ENCODE measurements at places on chromosomes 6 and 20.

DNA sequence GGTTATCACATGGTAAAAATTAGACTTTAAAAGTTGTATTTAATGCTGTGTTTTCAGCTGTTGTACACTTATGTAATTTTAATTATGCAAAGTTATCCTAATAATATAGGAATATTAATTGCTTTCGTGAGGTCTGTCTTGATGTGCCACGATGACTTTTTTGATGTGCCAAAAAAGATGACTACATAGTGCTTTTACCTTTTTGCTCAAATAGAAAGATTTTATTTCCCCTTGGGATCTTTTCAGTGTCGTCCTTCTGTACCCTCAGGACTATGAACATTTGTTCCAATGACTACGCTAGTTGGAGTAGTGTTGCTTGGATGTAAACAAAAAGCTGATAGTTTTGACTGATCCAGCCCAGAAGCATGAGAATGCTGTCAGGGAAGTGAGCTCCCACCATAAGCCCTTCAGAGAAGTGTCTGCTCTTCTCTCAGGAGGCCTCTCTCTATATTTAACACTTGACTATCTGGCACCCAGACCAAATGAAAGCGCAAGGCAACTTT lies 1.2 kb upstream of the CD164 start:
- no peak for DNase-seq

- no peak for DNase-seq
These were observed 910 bp upstream of the PCSK2 start for GRCh38 chr20:17225851-17226409.

- peak; percentile 38 for DNase-seq
These were observed 603.5 kb upstream of the CITED2 start for GRCh38 chr6:139977887-139978332.

DNA sequence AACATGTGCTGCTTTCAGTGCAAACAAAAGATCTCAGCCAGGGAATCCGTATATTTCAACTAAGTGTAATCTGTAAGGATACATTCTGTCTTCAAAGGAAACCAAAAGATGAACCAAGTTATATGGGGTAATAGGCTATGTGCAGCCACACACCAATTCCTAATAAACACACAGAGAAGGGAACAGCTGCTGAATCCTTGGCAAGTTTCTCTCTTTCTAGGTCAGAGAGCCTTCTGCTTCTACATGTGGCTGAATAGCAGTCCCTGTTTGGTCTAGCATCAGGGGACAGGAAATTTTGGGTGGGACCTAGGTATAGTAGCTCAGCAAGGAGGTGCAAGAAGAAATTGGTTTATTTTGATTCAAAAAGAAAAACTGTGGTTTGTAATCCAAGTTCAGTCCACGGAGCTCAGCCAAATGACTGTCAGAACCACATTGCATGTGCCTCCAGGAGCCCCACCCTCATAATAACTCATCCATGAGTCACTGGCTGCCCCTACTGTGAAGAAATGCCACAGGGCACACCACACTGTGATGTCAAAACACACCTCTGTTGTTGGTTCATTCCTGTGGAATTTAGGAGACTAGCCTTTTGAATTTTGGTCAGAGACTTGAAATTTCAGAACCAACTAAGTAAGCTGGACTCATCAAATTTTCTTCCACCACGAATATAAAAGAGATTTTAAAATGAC lies 21.1 kb downstream of the SPTLC3 start:
- DNase-seq, result peak; percentile 91

- no peak for DNase-seq
These were observed 28.3 kb downstream of the CTCFL start for GRCh38 chr20:57496592-57496991.

GRCh38 chr20:22407237-22408193 lies 176.9 kb downstream of the FOXA2 start:
- no peak for DNase-seq

- no peak for DNase-seq
These were observed 118.8 kb upstream of the NRN1 start for GRCh38 chr6:6125495-6125894.

GRCh38 chr6:165404296-165404695 lies 94.9 kb upstream of the C6orf118 start:
- no peak for DNase-seq

GRCh38 chr6:2784061-2784460 lies 18.9 kb downstream of the WRNIP1 start:
- no peak for DNase-seq

DNA sequence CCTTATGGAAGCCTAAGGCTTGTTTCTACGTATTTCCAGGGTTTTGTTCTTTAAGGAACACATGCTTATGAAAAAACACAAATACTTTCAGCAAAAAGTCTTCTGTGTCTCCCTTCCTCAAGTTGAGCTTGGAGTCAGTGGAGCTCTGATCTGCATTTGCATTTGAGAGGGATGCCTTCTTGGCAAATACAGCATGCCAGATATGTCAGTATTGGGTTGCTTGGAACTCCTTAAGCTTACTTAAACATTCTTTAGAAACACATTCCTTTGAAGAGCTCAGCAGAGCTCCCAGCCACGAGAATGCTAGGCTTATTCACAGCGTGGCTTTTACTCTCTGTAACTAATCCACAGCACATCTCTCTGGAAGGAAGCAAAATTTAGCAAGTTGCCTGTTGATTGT lies 68.3 kb downstream of the ANKRD6 start:
- DNase-seq, result no peak

DNA sequence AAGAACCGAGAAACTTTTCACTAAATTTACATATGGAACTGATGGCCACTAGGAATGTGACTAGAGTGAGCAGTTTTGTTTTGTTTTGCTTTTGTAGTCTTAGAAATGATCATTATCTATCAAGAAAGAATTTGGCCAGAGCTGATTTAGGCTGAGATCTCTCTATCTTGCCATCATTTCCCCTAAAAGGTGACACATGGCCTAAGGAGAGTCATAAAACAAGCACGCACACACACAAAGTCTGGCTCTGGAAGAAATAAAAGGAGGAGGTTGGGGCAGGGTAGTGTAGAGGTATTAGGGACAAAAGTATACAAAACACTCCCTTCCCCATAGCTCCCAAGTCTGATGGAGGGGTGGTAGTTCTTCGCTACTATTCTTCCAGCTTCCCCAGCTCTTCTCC lies 56.4 kb downstream of the RIPOR2 start:
- DNase-seq, result no peak

DNA sequence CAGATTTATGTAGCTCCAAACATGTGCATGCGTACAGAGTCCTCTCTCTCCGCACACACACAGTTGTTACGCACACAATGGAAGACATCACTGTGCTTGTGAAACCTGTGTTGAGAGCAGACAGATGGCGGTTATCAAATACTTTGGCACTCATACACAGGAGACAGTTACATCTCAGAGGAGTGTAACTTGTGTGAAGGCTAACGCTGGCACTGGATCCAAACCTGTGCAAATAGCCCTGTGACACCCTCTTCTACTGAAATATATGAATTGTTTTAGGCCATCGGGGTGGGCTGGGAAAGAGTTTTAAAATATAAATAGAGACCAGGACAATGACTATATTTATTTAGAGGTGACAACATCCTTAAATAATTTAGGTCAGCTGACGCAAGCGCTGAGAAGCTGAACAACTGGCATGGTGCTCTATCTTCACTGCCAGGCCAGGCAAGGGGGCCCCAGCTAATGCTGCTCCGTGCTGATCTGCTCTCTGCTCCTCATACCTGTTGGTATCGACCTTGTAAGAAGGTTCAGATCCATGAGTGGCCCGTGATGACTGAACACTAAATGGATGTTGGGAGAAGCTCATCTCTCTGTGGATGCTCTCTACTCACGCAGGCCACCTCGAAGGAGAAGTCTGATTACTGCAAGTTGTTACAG lies 69.4 kb downstream of the FOXC1 start:
- no peak for DNase-seq

- DNase-seq, result no peak
These were observed 229.1 kb downstream of the NFATC2 start for GRCh38 chr20:51313358-51313827.

DNA sequence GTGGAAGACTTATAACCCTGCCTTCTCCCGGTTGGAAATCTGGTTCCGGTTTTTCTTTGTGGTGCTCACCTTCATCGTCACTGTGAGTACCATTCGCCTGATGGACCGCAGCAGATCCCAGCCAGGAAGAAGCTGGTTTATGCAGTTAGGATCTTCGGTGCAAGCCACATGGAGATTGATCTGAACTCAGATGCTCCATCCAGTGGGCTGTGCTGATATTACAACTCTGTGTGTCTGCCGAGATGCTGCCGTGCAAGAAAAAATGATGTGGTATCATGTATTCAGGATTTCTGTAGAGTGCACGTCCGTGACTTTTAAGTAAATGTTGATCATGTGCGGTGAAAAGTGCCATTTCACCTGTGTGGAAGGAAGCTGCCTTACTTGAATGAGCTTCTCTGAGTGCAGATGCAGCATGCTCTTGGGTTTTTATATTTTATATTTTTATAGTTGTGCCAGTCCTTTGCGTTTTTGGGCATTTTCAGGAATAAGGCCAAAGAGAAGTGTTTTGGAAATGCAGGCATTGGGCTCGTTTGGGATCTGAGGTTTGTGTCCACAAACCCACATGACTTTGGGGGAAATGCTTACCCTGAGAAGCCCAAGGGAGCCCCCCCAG lies 39.2 kb downstream of the DYNLT1 start:
- peak; percentile 37 for DNase-seq

- DNase-seq, result no peak
These were observed 520 bp downstream of the SLC24A3 start for GRCh38 chr20:19212821-19213502.

DNA sequence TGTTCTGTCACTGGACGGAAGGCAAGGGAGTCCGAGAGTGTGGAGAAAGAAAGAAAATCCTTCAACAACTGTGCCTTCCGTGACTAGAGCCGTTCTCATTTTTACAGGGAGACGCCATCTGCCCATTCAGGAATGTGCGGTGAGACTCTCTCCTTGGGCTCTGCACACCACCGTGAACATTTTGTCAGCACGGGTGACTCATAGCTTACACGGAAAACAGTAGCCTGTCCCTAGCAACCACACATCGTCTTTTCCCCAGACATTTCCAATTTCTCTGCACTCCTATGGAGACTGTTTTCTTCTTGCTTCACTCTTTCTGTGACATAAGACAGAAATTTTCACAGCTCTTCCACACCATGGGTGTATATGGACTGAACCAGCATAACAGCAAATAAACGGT lies 55.1 kb downstream of the TBXT start:
- peak; percentile 90 for DNase-seq

GRCh38 chr6:99422912-99423311 lies 2.2 kb downstream of the PNISR start:
- DNase-seq, result no peak

GRCh38 chr6:149239573-149240209 lies 77.8 kb upstream of the TAB2 start:
- no peak for DNase-seq

GRCh38 chr6:32615885-32616532 lies 21.2 kb upstream of the HLA-DQA1 start:
- no peak for DNase-seq

DNA sequence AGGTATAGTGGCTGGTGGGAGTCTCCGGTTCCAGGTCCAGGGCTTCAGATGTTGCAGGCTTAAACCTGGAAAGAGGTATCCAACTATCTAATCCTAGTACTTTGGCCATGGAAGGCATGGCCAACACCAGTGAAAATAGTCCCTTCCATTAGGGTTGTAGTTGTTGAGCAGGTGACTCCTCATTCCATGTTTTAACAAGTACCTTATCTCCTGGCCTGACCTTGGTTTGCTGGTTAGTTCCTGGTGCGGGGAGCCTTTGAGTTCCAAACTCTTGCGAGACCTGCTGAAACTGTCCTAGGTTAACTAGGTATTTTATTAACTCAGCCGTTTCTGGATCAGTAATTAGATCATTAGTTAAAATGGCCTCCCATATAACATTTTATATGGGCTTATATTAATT lies 165.1 kb upstream of the PROKR2 start:
- DNase-seq, result no peak

DNA sequence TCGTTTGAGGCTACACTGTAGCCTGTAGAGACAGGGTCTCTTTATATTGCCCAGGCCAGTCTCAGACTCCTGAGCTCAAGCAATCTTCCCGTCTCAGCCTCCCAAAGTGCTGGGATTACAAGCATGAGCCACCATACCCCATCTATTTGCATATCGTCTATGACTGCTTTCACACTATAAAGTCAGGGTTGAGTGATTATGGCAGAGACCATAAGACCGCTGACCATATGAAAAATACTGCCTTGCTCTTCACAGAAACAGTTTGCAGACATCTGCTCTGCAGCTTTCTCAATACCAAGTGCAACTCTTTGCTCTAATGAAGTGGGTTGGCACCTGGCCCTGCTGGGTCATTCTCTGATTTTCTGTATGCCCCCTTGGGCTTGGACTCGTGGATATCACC lies 79.5 kb upstream of the PAK5 start:
- no peak for DNase-seq

GRCh38 chr20:23119456-23120216 lies 33.5 kb upstream of the CD93 start:
- DNase-seq, result no peak

- DNase-seq, result no peak
These were observed 1.4 kb downstream of the GFOD1 start for GRCh38 chr6:13485923-13486562.

GRCh38 chr6:16343593-16343992 lies 105.2 kb downstream of the GMPR start:
- peak; percentile 80 for DNase-seq

DNA sequence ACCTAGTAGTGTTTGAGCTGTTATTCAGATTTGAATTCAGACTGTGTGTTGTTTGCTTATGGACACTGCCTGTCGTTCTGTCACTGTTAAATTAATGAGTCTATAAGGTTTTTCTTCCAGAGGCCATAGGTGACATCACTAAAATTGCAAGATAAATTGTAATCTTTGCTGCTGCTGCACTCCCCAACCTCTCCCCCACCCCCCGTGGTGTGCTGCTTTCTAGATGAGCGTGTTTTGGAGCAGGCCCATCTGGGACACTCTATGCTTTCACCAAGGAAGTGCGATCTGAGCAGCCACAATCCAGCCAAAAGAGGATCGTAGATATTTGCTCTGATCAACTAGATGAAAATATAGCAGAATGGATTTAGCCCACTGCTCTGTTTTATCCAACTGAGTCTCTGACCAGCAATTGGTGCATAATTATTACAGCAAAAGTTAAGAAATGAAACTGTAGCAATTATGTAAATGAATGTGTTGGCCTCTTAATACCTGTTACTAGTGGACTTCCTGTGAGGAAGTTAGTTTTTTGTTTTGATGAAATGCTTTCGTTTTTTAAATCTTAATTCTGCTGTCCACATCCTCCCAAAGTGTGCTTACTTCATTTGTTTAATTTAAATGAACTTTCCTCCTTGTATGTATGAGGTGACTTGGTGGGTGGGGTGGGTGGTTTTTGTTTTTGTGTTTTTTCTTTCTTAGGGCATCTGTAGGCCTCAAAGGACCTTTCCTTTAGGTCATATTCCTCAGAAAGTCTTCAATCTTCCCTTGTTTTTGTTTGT lies 58.1 kb downstream of the RPRD1B start:
- DNase-seq, result no peak

- DNase-seq, result no peak
These were observed 92.6 kb downstream of the MAP3K7 start for GRCh38 chr6:90494067-90494780.

GRCh38 chr6:3426927-3427686 lies 29.7 kb downstream of the SLC22A23 start:
- DNase-seq, result no peak

DNA sequence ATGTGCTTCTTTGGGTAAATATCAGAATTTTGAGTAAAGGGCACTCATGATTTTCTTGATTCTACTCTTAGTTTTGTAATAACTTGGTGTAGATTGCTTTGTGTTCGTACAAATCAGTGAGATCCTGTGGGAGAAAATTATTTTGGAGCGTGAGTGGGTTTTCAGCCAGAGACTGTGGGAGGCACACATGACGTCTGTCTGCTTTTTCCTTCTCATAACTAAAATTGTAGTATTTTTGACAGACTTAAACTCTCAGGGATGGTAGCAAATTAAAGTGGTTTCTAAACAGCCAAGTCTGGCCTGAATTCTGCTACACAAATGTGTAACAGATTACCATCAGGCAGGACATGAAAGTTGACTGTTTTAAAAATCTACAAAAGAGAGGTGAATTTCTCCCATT lies 222.6 kb downstream of the OTOR start:
- no peak for DNase-seq
